HCT116 (cell line): ENCODE measurements at places on chromosomes 16 and 17. TPM values are rescaled to one million over a fixed set of nuclear protein-coding genes. Genes with fewer than 3 reads are reported as not detected.
A peak's percentile ranks its signal among the peaks of the same experiment; 100 is the strongest.

The FN3K gene
- 9.9 TPM for total RNA-seq

The RPUSD1 gene
- total RNA-seq: 59.9 TPM

The PRDM7 gene
- total RNA-seq: 0.07 TPM

The CNGB1 gene
- not detected for total RNA-seq

The SLC16A6 gene
- total RNA-seq: 4.8 TPM

The KRTAP4-7 gene
- total RNA-seq: not detected

GRCh38 chr17:46943501-46944393, 20.8 kb downstream of the GOSR2 start:
- H3K27me3 ChIP-seq: no peaks in the 10 kb centered on the region
- H3K4me3 ChIP-seq: no peak overlapping the region
- H3K4me1 ChIP-seq: no peaks in the 10 kb centered on the region
- H3K36me3 ChIP-seq: peaks cover 23% of the 10 kb centered on the region; the same call in 1 of the 2 replicates

DNA sequence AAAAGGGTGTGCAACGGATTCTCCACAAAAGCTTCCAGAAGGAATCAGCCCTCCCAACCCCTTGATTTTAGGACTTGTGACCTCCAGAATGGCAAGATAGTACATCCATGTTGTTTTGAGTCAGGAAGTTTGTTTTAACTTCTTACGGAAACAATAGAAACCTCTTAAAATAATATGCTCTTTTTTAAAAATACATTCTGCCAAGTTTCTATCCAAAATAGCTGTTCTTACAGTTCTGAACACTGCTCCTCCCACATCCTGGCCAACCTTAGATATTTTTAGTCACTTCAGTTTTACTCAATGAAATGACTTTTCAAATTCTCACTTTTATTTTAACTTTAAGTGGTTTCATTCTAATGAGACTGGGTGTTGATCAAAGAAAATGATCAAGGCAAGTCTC, 156.4 kb downstream of the ZNF18 start:
- H3K36me3 ChIP-seq: no peaks in the 10 kb centered on the region
- H3K4me3 ChIP-seq: no peak overlapping the region
- no peak overlapping the region for H3K27ac ChIP-seq

- no peaks in the 10 kb centered on the region for H3K27me3 ChIP-seq
- no peak for DNase-seq
- H3K36me3 ChIP-seq: no peaks in the 10 kb centered on the region
Measured at GRCh38 chr17:80279895-80280294, 19.2 kb downstream of the RNF213 start.

GRCh38 chr17:76737676-76738467, at the start of gene MFSD11:
Gene MFSD11 (plus strand): TSS chr17:76738119. CDS start chr17:76738353, 234 bp downstream.
- DNase-seq: peak; percentile 80
- peak within 1 kb of the TSS; percentile 91 for H3K4me3 ChIP-seq
- peak within 1 kb of the TSS; percentile 92 for H3K27ac ChIP-seq
- H3K27me3 ChIP-seq: no peaks in the 10 kb centered on the region
- H3K36me3 ChIP-seq: peaks cover 40% of the 10 kb centered on the region
- peaks cover 16% of the 10 kb centered on the region for H3K4me1 ChIP-seq

- no peaks in the 10 kb centered on the region for H3K27me3 ChIP-seq
- H3K4me3 ChIP-seq: no peak overlapping the region
- H3K36me3 ChIP-seq: peaks cover 64% of the 10 kb centered on the region; the same call in 1 of the 2 replicates
- H3K27ac ChIP-seq: no peak overlapping the region
Measured at GRCh38 chr17:76397687-76398522, 13.5 kb downstream of the SPHK1 start.

GRCh38 chr17:70892527-70892926, 723.2 kb downstream of the KCNJ2 start:
- H3K4me1 ChIP-seq: no peaks in the 10 kb centered on the region
- no peak for DNase-seq
- H3K27ac ChIP-seq: no peak overlapping the region
- no peaks in the 10 kb centered on the region for H3K36me3 ChIP-seq
- no peak overlapping the region for H3K4me3 ChIP-seq

- H3K4me1 ChIP-seq: peaks cover 39% of the 10 kb centered on the region
- no peak overlapping the region for H3K27ac ChIP-seq
- no peak for DNase-seq
- H3K27me3 ChIP-seq: no peaks in the 10 kb centered on the region
- peaks cover 7% of the 10 kb centered on the region for H3K36me3 ChIP-seq
Measured at GRCh38 chr16:88636488-88637265, 1.7 kb upstream of the IL17C start.

GRCh38 chr17:14304222-14304772, 3.4 kb downstream of the HS3ST3B1 start:
- no peaks in the 10 kb centered on the region for H3K36me3 ChIP-seq
- H3K4me3 ChIP-seq: no peak overlapping the region
- H3K27me3 ChIP-seq: no peaks in the 10 kb centered on the region
- no peak for DNase-seq
- no peak overlapping the region for H3K27ac ChIP-seq

DNA sequence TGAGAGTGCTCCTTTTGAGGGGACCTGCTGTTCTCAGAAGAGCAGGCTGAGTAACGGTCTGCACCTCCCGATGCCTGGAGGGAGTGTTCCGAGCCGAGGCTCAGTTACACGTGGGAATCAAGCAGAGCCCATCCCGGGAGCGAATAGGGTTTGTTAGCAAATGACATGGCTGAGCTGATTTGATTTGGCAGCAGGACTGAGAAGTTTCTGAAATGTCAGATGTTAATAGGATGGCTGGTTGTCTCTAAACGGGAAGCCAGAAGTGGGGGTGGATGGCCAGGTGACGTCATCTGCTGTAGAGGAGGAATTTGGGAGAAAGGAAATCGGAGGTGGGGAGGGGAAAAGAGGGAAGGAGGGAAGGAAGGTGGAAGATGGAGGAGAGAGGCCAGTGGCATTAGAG, 128.0 kb downstream of the RAP1GAP2 start:
- H3K4me1 ChIP-seq: peaks cover 4% of the 10 kb centered on the region; the same call in 1 of the 2 replicates
- H3K36me3 ChIP-seq: no peaks in the 10 kb centered on the region
- no peak overlapping the region for H3K27ac ChIP-seq
- no peak overlapping the region for H3K4me3 ChIP-seq

- no peak for DNase-seq
- no peak overlapping the region for H3K4me3 ChIP-seq
- H3K4me1 ChIP-seq: no peaks in the 10 kb centered on the region
- H3K27me3 ChIP-seq: peaks cover 29% of the 10 kb centered on the region
- H3K36me3 ChIP-seq: no peaks in the 10 kb centered on the region
Measured at GRCh38 chr16:9821970-9822369, 360.3 kb downstream of the GRIN2A start.

DNA sequence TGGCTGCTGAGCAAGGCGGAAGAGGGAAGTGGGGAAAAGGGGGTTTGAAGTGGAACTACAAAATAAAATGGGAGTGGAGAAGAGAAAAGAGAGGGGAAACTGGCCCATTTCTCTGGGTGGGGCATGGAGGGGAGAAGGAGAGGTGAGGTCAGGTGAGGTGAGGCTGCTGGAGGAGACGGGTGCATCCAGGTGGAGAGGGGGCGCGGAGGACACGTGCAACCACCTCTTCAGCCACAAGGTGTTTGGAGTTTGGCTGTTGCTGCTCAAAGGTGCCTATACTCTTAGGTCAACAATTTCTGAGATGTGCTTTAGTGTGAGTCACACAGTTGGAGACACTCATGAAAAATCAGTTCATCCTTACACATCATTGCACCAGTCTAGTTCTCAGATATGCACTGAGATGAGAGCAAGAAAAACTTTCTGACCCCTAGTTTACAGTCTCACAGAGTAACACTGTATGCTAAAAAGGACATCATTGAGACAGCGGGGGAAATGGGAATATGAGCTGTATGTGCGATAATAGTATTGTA, 4.8 kb downstream of the SLC6A4 start:
- no peak overlapping the region for H3K27ac ChIP-seq
- no peaks in the 10 kb centered on the region for H3K36me3 ChIP-seq
- DNase-seq: no peak
